NCI-H2081 treated with DMSO at 0.1 percent for 48 hours (cell line): ENCODE measurements at places on chromosomes 13 and 19.

DNA sequence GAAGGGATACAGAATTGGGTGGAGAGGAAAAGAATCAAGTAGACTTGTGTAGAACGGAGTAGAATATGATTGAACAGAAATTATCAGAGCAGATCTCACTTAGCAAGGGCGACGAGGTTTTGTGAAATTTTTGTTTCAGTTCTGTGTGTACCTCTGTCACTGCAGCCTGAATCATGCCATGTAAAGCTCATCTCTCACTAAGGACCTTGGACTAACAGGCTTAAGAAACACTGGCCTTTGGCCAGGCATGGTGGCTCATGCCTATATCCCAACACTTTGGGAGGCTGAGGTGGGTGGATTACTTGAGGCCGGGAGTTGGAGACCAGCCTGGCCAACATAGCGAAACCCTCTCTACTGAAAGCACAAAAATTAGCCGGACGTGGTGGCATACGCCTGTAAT lies 62.6 kb downstream of the MYH14 start:
- no peak for DNase-seq

DNA sequence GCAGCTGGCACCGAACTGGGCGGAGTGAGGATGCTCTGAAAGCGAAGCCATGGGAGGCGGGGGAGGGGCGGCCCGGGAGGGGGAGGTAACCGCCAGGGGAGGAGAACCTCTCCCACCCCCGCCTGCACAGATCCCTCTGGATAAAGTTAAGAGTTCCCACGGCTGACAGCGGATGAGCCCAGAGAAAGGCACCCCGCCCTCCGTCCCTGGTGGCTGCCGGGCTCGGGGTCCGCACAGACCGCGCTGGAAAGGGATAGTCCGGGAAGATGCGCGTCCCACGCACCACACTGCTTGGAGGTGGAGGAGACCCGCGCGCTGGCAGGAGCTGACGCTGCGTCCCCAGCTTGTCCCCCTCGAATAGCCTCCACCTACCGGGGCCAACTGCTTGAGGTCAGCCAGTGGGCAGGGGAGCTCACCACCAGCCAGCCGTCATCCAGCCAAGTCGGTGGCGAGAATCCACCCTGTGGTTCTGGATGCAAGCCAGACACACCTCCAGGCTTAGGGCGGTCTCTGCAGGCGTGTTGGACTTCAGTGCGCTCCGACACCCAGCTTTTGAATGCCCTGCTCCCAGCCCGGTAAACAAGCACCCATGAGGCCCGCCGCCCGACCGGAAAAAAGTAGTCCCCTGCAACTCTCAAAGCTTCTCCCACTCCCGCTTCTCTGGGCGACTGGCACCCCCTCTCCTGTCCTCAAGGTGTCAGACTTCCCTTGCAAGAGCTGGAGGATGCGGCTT lies at the start of gene TRPC4:
TSS of gene TRPC4 (minus strand) at position 17 of the 733 bp plus-strand sequence. CDS start 86,439 bp downstream, outside the sequence.
- DNase-seq: no peak

DNA sequence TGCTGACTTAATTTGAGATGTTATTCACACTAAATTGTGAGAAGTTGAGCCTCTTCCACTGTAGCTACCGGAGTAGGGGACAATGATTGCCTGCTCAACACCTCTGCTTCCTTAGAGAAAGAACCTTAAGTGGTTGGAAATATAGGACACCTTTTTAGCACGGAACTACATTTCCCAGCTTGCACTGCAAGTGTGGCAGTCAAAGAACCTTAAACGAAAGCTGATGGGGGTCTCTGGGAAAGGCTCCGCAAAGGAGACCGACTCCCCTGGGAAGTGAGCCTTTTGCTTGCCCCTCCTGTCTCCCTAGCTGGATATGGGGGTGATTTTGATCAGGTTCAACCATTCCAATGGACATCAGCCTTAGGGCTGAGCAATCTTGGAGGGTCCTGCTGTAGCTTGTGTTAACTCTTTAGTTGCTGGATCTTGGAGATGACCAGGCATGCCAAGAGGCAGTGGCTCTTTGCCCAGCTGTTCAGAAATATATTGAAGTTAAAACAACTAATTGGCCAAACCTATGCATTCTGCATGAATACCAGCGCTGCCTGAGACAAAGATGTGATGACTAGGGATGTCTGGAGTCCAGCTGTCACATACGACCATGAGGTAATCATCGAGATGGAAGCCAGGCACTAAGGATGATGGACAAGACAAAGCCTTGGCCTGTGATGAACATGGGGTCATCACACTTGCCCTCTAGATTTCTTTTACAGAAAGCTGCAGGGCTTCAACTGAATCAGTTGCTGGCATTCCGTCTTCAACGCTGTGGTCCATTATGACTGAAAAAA lies 286.5 kb downstream of the FOXO1 start:
- no peak for DNase-seq

- no peak for DNase-seq
These were observed 14.2 kb upstream of the ANGPTL8 start for GRCh38 chr19:11225172-11225571.

GRCh38 chr13:51520524-51520923 lies 63.7 kb upstream of the WDFY2 start:
- DNase-seq: no peak

GRCh38 chr13:40656358-40656757 lies 10.1 kb downstream of the FOXO1 start:
- no peak for DNase-seq

- no peak for DNase-seq
These were observed 21.7 kb downstream of the TEX30 start for GRCh38 chr13:102751886-102752285.

DNA sequence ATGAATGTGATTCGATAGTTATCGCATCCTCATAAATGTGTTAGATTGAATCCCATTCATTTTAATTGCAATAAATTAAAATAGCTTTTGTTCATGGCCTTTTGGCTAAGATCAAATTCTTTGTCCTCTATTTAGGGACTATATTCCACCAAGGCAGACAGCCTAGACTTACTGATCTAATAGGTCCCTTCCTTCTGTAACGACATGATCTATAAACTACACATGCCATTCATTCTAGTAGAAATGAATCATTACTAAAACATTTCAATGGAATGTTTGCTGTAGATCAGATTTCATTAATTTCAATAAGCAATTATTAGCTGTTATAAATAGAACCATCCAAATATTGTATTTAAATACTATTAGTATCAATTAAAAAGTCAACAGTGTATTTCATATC lies 526.6 kb upstream of the KLHL1 start:
- DNase-seq: no peak

DNA sequence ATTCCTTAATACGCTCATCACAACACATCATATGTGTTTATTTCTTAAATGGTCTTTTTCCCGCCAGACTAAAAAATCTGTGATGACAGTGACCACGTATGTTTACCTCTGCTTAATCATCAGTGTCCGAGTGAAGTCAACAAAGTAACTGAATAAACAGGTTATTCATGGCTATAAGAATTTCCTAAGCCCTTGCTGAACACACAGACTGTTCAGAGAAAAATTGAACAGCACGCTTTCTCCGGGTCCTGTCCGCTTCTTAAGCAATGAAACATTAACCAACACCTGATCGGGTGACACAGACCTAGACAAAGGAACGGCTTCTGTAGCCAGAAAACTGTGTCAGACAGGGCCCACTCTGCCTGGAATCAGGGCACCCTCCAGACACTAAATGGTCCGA lies 14.3 kb downstream of the SAFB2 start:
- DNase-seq: no peak

GRCh38 chr13:74217811-74218210 lies 83.6 kb upstream of the KLF12 start:
- no peak for DNase-seq

GRCh38 chr19:4456843-4457653 lies 546 bp downstream of the UBXN6 start:
- DNase-seq: no peak

DNA sequence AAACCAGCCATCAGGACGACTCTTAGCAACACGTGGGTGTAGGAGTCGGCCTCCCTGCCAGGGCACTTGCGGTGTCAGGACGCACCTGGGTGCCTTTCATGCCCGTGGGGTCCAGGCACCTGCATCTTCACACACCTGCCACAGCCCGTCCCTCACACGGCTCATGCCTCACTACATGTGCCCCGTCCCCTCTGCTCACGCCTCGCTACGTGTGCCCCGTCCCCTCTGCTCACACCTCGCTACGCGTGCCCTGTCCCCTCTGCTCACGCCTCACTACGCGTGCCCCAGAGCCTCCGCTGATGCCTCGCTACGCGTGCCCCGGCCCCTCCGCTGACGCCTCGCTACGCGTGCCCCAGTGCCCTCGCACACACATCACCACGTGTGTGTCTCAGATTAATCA lies 58.0 kb upstream of the F7 start:
- no peak for DNase-seq

- DNase-seq: no peak
These were observed 5.6 kb downstream of the PNKP start for GRCh38 chr19:49861541-49862378.

GRCh38 chr19:58033741-58034476 lies at the start of gene ZSCAN1:
ZSCAN1 (plus strand) TSS chr19:58034025; CDS start chr19:58037837, 3,812 bp downstream.
- no peak for DNase-seq
